ENCODE measurements at places on chromosomes 1 and 21.
A peak's percentile ranks its signal among the peaks of the same experiment; 100 is the strongest.

- no peak for DNase-seq
Measured at GRCh38 chr1:223355699-223356098, 8.3 kb downstream of the SUSD4 start.

DNA sequence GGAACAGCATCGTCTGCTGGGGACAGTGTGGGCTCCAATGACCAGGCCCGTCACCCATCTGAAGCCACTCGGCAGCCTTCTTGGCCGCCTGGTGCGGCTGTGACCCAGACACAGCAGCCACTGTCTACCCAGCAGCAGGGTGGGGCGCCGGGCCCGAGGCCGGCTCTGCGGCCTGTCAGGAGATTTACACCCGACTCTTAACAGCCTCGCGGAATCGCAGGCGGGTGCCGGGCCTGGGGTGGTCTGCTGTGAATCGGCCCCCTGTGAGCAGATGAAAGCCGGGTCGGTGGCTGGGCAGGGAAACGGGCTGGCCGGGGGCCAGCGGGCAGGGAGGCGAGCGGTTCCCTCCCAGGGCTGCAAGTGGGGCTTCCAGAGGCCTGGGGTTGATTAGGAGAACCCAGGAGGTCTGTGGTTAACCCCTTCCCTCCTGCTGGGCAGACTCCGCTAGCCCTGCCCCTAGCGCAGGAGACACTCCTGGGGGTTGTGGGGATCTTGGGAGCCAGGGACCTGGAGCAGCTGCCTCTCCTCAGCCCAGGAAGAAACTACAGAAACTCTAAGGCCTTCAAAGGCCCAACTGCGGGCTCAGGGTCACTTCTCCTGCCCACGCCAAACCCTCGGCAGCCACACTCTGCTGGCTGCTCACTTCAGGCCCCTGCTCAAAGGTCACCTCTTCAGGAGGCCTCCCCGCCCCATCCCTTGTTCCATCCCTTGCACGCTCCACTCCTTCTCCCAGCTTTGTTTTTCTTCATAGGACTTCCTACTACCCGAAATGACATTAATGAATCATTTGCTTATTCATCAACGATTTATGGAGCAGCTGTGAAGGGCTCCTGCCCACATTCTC is 15.6 kb downstream of the RUNX3 start:
- DNase-seq, result no peak

- DNase-seq, result no peak
Measured at GRCh38 chr1:41891199-41891896, 27.4 kb downstream of the HIVEP3 start.

DNA sequence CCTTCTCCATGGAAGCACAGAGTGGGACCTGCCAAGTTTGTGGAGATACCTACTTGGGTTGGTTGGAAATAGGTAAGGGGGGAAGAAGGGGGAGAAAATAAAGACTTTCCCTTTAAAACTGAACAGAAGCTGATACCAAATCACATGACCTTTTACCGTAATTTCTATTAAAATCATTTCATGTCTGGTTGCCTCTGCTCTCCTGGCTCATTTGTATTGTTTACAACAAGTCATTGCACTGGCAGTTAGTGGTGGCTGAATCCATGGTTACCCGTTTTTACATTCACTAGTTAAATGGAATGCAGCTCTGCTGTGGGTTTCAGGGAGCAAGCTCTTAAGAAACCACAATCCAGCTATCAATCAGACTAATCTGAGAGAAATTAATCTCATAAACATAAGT is 353.7 kb upstream of the ESRRG start:
- no peak for DNase-seq

DNA sequence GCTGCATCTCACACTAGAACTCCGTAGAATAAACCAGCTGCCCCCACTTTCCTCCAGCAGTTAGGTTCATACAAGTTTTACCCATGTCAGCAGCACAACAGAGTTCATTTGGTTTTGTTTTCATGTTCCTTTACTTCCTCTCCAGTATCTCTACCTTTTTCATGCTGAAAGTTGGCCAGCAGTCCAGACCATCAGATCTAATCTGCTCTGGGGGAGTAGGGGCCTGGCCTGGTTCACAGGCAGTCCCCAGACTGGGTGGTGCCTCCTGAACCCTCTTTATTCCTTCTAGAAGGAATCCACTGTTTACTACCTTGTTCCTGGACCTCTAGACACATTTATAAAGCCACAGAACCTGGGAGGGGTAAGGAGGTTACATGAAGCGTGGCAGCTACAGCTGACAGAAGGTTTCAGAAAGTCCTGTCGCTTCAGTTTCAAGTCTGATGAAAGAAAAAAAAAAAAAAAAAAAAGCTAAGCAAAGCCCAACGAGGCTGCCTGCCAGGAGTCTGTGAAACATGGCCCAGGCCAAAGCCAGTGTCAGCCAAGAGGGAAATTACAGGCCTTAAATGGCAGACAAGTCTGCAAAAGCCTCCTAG is 184.6 kb upstream of the JUN start:
- DNase-seq, result no peak

- DNase-seq, result no peak
Measured at GRCh38 chr1:67838180-67838910, 5.1 kb upstream of the GNG12 start.

DNA sequence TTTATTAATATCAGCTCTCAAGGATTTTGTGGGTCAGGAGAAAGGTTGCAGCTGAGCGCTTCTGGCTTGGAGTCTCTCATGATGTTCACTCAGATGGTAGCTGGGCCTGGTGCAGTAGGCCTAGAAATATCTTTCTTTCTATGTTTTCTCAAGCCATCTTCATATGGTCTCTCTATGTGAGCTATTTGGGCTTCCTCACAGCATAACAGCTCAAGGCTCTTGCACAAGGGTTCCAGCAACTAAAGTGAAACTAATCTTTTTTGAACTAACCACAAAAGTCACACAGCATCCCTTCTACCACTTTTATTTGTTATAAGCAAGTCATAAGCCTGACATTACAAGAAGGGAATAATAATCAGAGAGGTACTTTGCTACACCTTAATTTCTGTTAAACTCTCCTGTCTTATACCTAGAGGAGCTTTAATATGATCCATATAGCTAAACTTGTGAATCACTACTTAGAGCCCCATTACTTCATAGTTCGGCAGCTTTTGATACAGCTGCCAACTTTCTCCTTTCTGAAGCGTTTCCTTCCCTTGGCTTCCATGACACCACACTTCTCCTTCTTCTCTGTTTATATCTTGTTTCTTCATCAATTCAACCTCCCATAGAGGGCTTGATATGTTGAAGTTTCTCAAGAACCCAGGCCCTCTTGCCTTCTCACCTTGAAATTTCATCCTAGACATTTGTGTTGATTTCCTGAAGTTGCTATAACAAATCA is 720.2 kb downstream of the LTN1 start:
- DNase-seq, result no peak

DNA sequence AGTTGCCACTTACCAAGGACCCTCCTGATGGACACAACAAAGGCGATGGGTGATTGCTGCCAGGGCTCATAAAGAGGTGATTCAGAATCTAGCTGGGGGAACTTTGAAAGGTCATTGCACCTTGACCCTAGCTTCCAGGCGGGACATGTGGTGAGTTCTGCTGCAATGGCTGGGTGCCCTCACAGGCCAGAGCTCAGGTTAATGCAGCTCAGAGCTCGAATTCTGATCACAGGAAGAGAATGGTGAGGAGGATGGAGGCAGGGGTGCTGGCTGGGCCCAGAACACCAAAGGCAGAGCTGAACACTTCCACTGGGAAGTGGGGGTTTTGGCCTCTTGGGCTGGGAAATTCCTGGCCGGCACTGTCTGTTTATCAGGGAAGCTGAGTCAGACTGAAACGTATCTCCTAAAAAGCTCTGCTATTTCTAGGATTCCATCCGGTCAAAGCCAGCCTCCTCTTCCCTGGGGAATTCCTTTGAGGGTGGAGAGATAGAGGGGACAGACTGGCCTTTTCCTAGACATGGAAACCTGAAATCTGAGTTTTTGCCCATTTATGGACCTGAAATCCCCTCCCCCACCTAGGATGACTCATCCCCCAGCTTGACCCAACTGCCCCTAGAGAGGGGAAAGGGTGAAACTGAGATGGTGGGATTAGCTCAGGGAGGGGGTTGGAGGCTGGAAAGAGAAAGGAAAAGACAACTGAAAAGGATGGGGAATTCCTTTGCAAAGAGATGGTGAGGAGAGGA is 27.2 kb downstream of the NUAK2 start:
- peak; percentile 22 for DNase-seq

GRCh38 chr1:18886003-18886335 is 16.4 kb downstream of the ALDH4A1 start:
- no peak for DNase-seq

DNA sequence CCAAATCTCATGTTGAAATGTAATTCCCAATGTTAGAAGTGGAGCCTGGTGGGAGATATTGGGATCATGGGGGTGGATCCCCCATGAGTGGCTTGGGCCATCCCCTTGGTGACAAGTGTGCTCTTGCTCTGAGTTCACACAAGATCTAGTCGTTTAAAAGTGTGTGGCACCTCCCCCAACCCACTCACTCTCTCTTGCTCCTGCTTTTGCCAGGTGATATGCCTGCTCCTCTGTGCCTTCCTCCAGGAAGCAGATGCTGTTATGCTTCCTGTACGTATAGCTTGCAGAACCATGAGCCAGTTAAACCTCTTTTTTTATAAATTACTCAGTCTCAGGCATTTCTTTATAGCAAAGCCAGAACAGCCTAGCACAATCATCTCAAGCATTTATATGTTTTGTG is 23.0 kb upstream of the HSPA13 start:
- no peak for DNase-seq

GRCh38 chr1:21149430-21149854 is 27.3 kb downstream of the EIF4G3 start:
- DNase-seq, result no peak

DNA sequence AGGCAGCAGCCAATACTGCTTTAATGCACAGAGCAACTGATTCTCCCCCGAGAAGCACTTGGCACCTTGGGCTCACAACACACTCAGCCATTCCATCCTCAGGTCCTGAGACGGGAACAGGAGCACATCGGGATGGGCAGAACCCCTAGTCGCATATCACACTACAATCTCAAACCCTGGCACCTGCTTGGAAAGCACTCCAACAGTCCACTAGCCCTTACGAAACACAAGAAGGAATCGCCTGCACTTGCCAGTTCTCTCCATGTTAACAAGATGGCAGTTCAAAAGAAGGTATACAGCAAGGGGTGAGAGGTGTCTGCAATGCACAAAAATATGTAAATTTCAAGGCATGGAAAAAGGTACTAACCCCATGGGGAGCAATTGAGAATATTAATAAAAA is 21.4 kb downstream of the JAK1 start:
- DNase-seq, result no peak

- no peak for DNase-seq
Measured at GRCh38 chr1:36162680-36163239, 6.8 kb downstream of the MAP7D1 start.

- DNase-seq, result no peak
Measured at GRCh38 chr1:119475866-119476439, 31.1 kb upstream of the HSD3B1 start.

- DNase-seq, result no peak
Measured at GRCh38 chr21:32100423-32100822, 178.4 kb downstream of the MIS18A start.

DNA sequence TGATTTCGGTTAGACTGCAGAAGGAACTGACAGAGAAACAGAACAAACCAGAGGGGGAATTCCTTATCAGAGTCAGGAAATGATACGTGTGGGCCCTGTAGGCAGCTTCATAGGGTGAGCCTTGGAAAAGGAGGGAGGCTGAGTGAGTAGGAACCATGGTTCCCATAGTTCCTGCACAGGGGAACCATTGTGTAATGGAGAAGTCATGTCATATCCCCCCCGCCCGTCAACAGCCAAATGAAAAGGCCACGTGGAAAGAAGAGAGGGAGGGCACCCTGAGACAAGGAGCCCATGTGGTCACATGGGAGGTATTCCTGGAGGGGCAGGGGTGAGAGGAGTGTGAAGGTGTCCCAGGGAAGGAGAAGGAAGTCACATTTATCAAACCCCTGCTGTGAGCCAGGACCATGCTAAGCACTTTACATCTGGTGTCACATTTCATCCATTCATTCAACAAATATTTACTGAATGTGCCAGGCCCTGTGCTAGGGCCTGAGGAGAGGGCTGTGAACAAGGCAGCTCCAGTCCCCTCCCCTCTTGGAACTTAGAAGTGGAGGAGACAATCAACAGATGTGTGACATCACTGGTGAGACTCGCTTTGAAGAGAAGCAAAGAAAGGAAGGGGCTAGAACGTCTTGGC is 15.7 kb upstream of the FGR start:
- no peak for DNase-seq

DNA sequence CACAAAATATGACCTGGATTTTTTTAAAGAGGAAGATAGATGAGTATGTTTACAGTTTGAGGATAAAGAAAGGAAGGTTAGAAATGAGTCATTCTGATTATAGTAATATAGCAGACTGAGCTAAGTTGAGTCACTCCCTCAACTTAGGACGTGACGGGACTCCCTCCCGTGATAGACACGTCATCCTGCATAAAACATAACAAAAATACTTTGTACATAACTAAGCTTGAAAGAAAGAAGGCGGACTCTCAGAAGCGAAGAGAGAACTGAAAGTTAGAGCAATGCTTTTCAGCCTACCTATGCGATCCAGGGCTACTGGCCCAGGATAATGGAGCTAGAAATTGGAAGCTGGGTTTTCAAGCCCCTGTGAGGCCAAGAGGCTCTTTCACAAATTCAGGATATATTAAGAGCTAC is 53.0 kb upstream of the DESI2 start:
- DNase-seq, result no peak

GRCh38 chr1:91894036-91894761 is 8.2 kb upstream of the TGFBR3 start:
- no peak for DNase-seq

DNA sequence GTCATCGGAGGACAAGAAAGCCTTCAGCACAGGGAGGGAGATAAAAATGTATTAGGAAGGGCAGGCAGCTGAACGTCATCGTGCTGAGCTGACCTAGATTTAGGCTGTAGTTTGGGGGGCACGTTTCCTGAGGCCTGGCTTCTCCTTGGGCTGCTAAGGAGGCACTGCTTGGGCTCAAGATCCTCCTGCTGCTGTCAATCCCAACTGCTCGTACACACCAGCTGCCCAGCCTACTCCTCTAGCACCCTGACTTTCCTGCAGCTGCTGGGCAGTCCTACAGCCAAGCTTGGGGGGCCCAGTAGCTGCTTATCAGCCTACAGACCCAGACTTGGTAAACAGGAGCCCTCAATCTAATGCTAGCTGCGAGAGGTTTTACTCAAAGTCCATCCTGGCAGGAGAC is 6.2 kb downstream of the TMEM35B start:
- DNase-seq, result no peak

- DNase-seq, result no peak
Measured at GRCh38 chr1:67860776-67861175, 27.5 kb upstream of the GNG12 start.

- DNase-seq, result no peak
Measured at GRCh38 chr1:160405331-160405877, 5.0 kb downstream of the VANGL2 start.

Measured in GOT3 (cell line).